ENCODE measurements at places on chromosomes 7 and 10.
A peak's percentile ranks its signal among the peaks of the same experiment; 100 is the strongest.

DNA sequence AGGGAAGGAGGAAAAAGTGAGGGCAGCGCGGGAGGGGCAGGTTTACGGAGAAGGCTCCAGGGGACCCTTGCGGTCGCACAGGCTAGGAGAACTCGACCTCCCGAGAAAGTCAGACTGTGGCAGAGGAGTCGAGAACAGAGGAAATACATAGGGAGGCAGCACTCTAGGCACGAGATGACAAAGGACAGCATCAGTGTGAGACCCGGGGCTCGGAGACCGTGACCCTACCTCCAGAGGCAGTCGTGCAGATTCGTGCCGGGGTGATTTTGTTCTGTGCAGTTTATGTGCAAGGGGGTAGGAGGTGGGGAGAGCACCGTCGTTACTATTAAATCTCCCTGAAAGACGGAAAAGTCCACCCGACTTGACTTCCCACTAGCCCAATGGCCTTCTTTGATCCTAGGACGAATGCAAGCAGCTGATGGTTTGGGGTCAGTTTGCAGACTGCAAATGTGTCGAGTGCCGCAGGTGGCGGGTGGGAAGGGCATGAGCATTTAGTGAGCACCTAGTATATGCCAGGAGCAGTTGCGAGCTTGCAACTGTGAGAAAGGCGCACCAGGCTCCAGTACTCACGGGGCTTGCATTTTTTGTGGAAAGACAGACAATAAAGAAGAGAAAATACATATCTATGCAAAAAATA lies 674 bp upstream of the OSBPL3 start:
- peak; percentile 51 for DNase-seq

DNA sequence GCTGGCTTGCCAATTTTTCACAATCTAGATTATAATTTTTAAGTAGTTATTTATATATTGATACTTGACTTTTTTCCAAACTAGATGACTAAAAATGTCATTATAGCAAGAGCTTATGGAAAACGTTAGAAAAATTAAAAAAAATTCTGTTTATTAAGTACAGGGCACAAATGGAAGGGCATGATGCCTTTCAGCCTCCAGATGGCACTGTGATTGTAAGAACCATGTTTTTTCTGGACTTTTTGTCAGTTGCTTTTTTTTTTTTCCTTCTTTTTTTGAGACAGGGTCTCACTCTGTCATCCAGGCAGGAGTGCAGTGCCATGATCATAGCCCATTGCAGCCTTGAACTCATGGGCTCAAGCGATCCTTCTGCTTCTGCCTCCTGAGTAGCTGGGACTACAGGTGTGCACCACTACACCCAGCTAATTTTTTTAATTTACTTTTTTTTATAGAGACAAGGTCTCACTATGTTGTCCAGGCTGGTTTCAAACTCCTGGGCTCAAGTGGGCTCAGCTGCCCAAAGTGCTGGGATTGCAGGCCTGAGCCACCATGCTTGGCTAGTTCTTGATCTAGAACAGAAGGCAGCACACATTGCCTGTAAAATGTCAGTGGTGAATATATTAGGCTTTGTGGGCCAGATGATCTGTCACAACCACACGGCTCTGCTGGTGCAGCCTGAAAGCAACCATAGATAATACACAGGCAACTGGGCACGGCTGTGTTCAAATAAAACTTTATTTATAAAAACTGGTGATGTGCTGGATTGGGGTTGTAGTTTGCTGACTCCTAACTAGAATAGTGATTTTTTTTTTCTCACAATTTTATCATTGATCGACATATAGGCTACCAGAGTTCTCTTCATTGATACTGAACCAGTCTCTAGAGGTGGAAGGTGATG lies 27.4 kb downstream of the UCMA start:
- DNase-seq, result no peak

GRCh38 chr7:74272305-74273038 lies 16.7 kb upstream of the CLIP2 start:
- DNase-seq, result peak; percentile 87

- no peak for DNase-seq
These were observed 1083.6 kb upstream of the PHF14 start for GRCh38 chr7:9890092-9890491.

GRCh38 chr10:70174058-70174741 lies 3.9 kb upstream of the SAR1A start:
- DNase-seq, result no peak

DNA sequence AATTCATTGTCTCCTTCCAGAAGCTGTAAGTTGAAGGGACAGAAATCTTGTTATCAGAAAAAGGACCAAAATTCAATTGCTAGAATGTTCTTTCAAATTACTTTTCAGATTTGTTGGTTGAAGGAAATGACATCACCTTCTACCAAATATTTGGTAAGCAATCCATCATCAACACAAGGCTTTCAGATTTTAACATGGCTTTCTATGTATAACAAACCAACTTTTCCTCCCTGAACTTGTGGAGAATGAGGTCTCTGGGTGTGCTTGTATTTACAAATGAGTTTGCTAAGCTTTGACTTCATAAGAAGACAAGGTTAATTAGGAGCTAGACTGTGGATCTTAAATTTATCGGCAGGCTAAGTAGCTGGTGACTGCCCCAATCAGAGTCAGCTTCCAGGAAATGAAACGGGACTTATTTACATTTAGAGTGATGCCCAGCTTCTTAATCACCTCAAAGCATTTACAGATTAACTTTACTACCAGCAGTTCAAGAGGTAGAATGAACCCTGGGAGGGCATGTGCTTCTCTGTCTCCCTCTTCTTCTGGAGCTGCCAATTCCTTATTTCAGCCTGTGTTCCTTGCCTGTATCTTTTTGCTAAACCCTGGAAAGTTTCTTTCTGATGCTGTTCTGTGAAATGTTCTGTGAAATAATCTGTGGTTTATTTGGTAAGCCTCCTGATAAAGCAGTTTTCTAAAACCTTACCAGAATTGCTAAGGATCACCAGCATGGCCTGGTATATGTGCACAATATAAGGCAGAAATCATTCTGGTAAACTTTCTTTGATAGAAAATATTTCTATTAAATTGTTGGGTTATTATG lies 248.8 kb upstream of the FZD8 start:
- DNase-seq, result no peak

DNA sequence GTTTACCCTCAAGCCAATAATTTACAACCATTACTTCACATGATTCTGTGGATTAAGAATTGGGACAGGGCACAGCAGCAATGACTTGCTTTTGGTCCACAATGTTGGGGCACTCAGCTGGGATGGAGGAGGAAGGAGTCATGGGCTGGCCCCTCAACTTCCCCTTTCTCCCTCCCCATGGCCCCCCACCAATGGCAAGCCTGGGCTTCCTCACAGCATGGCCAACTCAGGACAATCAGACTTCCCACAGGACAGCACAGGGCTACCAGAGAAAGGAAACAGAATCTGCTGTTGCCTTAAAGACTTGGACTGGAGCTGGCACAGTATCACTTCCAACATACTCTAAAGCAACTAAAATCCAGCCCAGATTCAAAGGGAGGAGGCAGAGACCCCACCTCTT lies 160.7 kb downstream of the PTPN20 start:
- no peak for DNase-seq
